Activated gamma-delta T cell treated with Interleukin-2 at 50 U/mL for 16 hours (primary cell): ENCODE measurements at places on chromosomes 2 and 18.

- DNase-seq = no peak
Measured at GRCh38 chr2:28326469-28326805, 66.2 kb upstream of the FOSL2 start.

- no peak for DNase-seq
Measured at GRCh38 chr2:128690431-128690830, 371.8 kb upstream of the HS6ST1 start.

- no peak for DNase-seq
Measured at GRCh38 chr2:197137826-197138477, 172.6 kb downstream of the ANKRD44 start.

- DNase-seq = no peak
Measured at GRCh38 chr2:217981971-217982370, 20.8 kb downstream of the TNS1 start.

GRCh38 chr18:37567994-37568359, 2.4 kb upstream of the CELF4 start:
- DNase-seq = no peak

DNA sequence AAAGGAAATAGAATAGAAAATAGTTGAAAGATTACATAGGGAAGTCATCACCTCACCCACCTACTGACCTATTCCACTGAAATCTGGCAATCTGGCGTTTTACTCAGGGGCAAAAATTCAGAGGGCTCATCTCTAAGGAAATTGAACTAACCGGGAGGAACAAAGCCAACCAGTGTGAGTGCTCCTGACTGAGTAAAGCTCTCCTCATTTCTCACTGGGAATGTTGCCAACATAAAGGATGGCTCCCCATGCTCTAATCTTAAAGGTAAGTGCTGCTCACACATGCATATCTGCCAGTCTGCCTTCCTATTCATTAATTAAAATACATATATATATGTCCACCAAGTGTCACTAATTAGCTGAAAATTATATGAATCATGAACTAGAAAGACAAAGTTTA, 13.5 kb upstream of the DOK6 start:
- no peak for DNase-seq

DNA sequence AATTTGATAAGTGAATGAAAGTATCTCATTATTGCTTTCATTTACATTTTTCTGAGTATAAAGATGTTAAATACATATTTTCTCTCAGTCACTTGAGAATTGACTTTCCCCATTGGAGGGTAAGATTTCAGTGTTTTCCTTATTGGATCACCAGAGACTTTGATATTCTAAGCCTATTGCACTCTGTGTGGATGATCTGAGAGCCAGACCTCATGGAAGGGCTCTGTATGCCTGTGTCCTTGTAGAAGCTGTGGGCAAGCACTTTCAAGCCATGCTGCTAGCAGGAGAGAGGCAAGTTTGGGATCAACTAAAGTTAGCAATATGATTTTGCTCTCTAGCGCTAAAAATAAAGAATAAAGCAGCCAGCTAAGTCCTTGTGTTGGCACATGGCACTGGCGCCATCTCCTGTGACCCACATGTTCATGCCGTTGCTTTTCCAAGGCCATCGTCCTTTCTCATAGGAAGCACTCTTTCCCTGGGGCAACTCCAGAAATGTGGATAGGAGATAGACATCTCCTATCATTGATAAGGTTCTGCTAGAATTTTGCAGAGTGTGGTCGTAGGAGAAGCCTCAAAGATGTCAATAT, 72.6 kb downstream of the AOX1 start:
- DNase-seq = no peak

DNA sequence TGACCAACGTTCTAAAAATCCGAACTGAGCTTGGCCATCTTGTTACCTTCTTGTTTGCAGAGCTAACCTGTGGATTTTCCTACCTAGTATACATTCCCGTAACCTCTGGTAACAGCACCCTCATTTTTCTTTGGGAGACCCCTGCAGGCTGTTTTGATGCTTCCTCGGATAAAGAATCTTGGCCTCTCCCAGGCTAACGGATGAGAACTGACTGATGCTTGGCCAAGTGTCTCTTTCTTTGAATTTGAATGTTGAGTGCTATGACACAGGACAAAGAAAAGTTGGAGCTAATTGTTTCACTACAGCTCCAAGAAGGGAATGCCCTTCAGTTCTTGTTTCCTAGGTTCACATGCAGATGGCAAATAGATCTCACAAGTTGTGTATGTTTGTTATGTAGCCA, 19.3 kb upstream of the CAVIN2 start:
- DNase-seq = no peak
